ENCODE measurements at places on chromosomes 2 and 18. TPM values are rescaled to one million over a fixed set of nuclear protein-coding genes. Genes with fewer than 3 reads are reported as not detected.

Gene CRYGC
- total RNA-seq, result not detected

Gene CAPN14
- 0.10 TPM for total RNA-seq

Gene RTP5
- not detected for total RNA-seq

Gene PPM1B
- total RNA-seq, result 66.8 TPM

Gene VPS4B
- 47.9 TPM for total RNA-seq

Gene ANO7
- total RNA-seq, result 1.7 TPM

Gene AMER3
- total RNA-seq, result not detected

Gene LBH
- total RNA-seq, result 34.9 TPM

Gene PDE1A
- total RNA-seq, result 7.1 TPM

Gene DSC1
- total RNA-seq, result not detected

Gene DSC2
- total RNA-seq, result 11.9 TPM

Gene MC5R
- total RNA-seq, result not detected

Gene SLC5A7
- not detected for total RNA-seq

Gene POTEI
- not detected for total RNA-seq

Gene GRB14
- total RNA-seq, result 21.7 TPM

Gene TUBA3E
- not detected for total RNA-seq

Gene ANKRD53
- 17.6 TPM for total RNA-seq

Gene TLX2
- not detected for total RNA-seq

Gene EN1
- 4.4 TPM for total RNA-seq

Gene IMPA2
- 31.8 TPM for total RNA-seq

Gene HRH4
- total RNA-seq, result 0.39 TPM

Gene CELF4
- 0.39 TPM for total RNA-seq

Gene CYTIP
- total RNA-seq, result 16.0 TPM

Gene CKAP2L
- total RNA-seq, result not detected

Measured in mesenteric fat pad (tissue), 1 donor.